Nucleus accumbens (tissue), 56 donors: ENCODE measurements at places on chromosomes 7 and 10.

DNA sequence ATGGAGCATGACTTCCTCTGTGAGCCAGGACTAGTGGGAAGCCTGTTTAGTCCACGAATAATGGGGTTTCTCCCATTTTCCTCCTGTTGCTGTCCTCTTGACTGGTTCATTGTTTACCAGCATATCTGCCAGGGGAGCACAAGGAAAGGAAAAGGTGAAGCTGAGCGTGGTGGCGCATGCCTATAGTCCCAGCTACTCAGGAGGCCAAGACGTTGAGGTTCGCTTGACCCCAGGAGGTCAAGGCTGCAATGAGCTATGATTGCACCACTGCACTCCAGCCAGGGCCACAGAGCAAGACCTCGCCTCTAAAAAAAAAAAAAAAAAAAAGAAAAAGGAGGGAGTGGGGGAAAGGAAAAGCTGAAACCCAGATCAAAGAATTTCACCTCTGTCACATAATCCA lies 5.8 kb upstream of the IL2RA start:
- no peak for DNase-seq

DNA sequence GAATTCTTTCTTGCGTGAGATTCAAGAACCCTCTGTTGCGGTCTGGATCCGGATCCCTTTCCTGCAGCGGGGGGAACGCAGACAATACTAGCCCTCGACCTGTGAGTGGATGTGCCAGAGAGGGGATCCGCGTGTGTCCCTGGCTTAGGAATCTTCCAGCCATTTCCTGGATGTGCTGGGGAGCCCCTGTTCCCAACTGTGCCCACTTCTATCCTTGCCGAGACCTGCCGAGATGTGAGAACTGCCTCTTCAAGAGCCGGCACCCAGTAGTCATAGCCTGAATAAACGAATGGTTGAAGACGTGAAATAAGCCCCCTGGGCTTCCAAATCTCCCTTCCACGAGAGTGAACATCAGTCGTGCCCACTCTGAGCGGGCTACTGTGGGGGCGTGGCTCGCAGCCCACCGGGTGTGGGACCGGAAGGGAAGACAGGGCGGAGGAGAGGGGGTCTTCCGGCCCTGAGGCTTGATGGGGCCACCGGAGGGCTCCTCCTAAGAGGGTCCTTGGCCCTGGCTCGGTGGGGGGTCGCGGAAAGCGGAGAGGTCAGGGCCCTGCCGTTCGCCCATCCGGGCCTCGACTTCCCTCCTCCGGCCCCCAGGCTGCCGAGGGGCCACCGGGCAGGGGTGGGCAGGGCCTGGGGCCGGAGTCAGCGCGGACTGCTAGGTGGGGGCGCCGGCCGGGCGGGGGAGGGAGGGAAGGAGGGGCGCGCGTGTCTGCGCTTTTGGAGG lies 1.3 kb upstream of the CCDC136 start:
- no peak for DNase-seq

GRCh38 chr10:92493362-92493761 lies 80.5 kb downstream of the IDE start:
- no peak for DNase-seq

DNA sequence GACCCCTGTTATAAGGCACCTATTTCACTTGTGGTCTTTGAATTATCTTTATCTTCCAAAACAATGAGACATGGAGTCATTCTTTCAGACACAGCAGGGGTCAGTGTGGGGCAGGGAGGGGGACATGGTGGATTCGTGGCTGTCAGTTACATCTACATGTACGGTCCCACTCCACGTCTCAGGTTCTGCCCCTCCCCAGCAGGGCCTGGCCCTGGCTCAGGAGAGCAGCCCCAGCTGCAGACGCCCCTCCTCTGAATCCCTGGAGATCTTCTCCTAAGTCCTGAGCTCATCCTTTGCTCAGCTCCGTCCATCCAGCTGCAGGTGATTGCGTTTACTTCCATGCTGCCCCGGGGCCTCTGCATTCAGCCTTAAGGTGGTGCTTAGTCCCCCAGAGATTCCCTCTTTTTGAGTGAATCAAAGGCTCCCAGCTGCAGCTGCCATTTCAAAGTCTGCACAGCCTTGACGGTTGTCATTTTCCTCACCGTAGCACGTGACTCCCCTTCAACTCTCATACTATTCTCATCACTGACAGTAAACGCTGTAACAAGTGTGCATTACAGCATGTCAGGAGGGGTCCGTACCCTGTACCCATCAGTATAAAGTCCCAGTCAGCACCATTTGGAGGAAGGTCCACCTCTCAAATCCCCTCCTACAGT lies 113.4 kb upstream of the TCERG1L start:
- no peak for DNase-seq

DNA sequence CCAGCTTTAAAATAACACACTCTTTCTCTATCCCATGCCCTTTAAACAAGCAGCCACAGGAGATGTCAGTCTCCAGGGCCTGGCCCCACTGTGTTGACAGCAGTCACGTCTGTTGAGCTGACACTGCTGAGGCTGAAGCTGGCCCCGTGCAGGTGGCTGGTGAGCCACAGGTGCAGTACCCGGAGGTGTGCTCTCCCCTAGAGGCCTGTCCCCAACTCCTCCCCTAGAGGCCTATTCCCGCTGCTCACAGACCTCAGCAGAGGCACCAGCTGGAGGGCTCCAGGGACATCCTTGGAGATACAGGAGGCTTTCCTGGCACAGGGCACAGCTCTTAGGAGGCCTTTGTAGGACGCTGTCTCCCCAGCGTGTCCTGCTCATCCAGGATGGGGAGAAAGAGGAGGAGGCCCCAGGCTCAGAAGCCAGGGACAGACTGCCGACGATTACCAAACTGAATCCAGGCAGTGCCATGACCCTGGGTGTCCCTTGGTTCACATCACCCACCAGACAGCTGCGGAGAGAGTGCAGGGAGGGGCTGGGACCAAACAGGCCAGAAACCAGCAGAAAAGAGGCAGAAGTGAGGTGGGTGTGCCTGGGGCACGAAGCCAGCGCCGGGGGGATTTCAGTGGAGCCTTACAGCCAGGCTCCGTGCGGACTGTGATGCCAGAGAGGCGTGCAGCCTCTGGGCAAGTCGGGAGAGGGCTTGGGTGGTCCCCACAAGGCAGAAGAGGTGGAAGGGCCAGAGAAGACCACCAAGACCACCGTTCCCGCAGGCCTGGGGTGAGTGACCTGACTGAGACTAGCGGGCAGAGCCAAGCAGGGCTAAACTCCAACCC lies 18.5 kb upstream of the TTYH3 start:
- DNase-seq: no peak

GRCh38 chr7:126501617-126502016 lies 751.1 kb downstream of the GRM8 start:
- no peak for DNase-seq

DNA sequence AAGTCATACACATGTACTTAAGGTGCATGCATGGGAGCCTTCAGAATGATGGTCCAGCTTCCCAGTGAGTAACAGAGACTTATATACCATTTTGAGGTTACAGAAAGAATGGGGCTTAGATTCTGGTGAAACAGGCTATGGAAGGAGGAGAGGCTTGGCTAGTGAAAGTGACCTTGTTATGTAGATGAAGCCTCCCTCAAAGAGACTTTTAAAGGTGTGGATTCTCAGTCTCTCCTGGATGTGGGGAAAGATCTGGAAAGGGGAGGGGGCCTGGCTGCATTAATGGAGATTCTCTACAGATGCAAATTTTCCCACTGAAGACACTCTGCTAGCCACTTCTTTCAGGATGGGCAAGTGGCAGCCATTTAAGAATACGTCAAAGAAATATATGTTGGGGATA lies 5.5 kb downstream of the RASSF4 start:
- no peak for DNase-seq

DNA sequence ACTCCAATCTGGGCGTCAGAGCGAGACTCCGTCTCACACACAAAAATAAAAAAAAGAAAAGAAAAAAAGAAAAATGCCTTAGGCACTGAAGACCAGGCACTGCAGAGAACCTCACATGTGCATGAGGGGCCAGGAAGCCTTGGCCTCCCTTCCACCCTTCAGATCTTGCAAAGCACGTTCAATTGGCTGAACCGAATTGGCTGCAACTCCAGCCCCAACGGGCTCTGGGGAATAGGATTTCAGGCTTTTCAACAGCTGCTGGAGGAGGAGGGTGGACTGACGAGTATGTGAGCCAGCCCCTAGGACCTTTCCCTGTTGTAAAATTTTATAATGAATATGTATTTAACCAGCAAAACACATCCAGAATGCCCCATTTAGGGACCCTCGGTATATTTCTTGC lies 16.7 kb downstream of the TMEM120A start:
- peak; percentile 23 for DNase-seq

- no peak for DNase-seq
Observed at GRCh38 chr10:78959924-78960285, 108.9 kb upstream of the ZMIZ1 start.

- DNase-seq: no peak
Observed at GRCh38 chr10:7485799-7486198, 75.0 kb upstream of the SFMBT2 start.

DNA sequence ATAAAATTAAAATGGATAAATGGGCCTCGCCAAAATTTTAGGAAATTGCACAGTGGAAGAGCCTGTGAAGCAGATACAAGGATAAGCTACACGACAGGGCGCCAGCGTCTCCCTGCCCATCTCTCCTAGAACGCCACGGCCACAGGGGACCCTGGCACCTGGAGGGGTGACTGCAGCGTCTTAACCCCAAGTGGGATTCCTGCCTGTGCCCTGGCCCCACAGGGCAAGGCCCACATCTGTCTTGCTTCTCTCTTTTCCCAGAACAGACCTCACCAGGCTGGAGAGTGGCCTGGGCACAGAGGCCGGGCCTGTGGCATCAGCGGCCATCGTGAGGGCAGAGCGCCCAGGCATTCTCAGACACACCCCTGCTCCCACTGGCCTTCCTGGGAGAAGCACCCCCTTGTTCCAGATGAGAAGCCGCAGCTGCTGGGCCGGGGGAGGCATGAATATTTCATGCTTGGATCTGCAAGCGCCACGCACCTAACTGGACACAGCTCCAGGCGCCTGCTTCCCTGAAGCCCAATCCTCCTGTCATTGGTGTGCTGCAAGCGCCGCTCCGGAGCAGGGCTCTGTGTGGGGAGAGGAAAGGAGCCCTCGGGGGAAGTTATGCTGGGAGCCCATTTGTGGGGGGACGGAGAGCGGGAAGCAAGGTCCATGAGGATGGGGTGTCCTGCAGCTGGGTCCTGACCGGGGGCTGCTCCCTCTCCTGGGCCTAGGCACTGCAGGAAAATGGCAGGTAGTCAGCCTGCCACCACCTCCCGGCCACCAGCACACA lies 153.5 kb downstream of the ELFN1 start:
- no peak for DNase-seq

- DNase-seq: no peak
Observed at GRCh38 chr7:118306771-118307170, 82.3 kb downstream of the ANKRD7 start.

- DNase-seq: no peak
Observed at GRCh38 chr10:127535802-127536515, 13.2 kb upstream of the NPS start.

DNA sequence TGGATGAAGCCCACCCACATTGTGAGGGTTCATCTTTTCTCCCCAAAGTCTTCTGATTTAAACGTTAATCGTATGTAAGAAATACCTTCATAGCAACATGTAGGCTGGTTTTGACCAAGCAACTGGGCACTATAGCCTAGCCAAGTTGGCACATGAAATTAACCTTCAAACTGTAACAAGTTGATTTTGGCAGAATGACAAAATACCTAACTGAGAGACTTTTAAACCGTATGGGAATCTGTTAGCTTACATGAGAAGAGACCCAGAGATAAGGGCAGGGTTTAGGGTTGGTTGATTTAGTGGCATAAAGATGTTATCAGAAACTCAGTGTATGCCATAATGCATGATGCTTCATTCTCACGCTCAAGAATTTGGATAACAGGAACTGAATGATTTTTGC lies 69.5 kb downstream of the CDK13 start:
- no peak for DNase-seq

DNA sequence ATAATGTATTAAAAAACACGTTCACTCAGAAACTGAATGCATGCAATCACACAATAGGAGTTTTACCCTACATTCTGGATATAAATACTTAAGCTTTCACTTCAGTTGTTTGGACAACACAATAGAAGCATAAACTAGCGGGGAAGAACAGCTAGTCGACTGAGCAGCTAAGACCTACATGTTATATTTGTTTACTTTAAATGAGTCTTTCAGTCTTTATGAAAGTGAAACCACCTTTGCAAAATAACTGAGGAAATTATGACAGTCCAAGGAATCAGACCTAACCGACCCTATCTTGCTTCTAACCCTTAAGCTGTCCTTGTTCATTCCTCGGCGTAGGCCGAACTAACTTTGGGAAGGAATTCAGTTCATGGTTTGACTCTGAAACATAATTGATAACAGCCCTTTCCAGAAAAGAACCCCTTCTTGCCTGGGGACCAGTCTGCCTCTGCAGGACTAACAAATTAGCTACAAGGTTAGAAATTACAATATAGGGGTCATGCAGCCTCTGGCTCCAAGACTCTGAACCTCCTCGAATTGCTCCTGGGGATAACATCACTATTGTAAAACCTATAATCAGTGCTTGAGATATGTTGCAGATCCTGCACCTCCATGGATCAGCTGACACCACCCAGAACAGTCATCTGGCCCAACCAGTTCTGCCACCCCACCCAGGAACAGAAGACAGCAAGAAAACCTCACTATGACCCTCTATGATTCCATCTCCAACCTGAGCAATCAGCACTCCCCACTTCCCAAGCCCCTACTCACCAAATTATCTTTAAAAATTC lies 185.1 kb upstream of the KLF6 start:
- DNase-seq: no peak

- no peak for DNase-seq
Observed at GRCh38 chr10:19974138-19974537, 157.9 kb downstream of the PLXDC2 start.

DNA sequence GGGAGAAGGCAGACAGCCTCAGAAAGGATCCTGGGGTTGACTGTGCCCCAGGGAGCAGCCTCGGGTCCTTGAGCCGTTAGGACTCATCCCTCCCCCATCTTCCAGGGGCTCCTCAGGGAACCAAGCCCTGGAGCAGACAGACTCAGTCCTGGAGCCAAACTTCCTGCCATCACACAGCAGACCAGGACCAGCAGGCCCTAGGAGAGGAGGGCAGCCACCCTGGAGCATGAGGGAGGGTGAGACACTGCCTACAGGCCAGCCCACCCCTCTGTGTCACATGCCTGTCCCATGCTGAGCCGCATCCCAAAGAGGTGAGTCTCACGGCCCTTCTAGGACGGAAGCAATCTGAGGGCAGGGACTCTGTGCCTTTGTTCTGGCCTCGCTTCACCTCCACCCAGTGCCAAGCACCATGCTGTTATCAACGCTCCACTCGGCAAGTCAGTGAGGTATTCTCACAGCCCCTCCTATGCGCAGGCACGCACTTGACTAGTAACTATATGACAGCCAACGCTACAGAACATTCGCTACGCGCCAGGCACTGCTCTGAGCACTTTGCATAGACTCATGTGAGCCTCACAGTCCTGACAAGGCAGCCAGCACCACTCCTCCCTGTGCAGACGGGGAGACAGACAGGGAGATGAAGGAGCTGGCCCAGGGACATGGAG lies 19.1 kb downstream of the MAD1L1 start:
- no peak for DNase-seq

- no peak for DNase-seq
Observed at GRCh38 chr7:155269766-155270585, 27.7 kb upstream of the INSIG1 start.

DNA sequence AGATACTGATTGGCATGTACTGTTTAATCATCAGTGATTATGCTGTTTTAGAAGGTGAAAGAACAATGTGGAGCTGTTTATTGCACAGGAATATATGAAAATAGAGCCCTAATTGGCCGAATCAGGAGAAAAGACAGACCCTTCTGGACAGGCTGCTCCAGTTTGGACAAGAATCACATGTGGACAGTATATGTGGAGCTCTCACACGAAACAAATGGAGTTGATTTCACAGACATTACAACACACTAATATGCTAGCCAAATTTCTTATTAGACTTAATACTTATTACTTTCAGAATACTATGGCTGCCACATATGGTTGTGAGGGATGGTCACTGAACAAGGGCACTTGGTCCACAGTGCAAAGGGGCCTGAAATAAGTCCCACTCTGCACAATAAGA lies 15.5 kb downstream of the TWIST1 start:
- no peak for DNase-seq
